Urinary bladder (tissue), 4 donors: ENCODE measurements at places on chromosomes 5 and 9. TPM values are rescaled to one million over a fixed set of nuclear protein-coding genes. Genes with fewer than 3 reads are reported as not detected.

Gene MYMK
- total RNA-seq, result 1.2 TPM

Gene SGCD
- 106 TPM for total RNA-seq

Gene FCN1
- 1.9 TPM for total RNA-seq

Gene CTNND2
- 1.4 TPM for total RNA-seq

Gene SPEF2
- 30.0 TPM for total RNA-seq

Gene OR4F3
- total RNA-seq, result 0.37 TPM

Gene OR1Q1
- total RNA-seq, result not detected

Gene ANAPC2
- 18.6 TPM for total RNA-seq

Gene NR5A1
- not detected for total RNA-seq

Gene HINT2
- 12.8 TPM for total RNA-seq

Gene PCDHB5
- total RNA-seq, result 7.0 TPM

Gene FAM153A
- total RNA-seq, result not detected

Gene SPATA31A3
- not detected for total RNA-seq

Gene NR3C1
- 80.2 TPM for total RNA-seq
